ENCODE measurements at places on chromosomes 16 and 17.

GRCh38 chr17:50423553-50424159, 2.4 kb upstream of the ACSF2 start:
- DNase-seq, result peak; percentile 96

- DNase-seq, result no peak
Measured at GRCh38 chr17:30717291-30718098, 107.0 kb downstream of the CRLF3 start.

DNA sequence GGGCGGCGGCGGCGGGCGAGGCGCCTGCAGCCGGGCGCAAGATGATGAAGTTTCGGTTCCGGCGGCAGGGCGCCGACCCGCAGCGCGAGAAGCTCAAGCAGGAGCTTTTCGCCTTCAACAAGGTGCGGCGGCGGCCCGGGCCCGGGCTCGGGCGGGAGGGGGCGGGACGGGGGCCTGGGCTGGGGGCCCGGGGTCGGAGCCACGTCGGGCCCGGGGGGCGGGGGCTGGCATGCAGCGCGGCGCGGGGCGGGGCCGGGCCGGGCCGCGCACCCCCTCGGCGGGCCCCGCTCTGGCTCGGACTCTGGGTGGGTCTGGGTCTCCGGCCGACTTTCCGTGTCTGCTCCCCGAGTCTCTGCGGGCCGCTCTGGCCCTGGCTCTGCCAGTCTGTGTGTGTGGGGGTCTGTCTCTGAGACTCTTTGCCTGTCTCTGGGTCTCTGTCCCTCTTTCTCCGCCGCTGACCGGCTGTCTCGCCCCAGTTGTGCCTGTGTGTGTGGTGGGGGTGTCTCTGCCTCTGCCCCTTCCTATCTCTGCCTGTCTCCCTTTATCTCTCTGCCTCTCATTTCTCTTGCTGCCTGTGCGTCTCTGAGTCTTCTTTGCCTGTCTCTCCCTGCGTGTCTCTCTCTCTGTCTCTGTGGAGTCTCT, 328 bp downstream of the LLGL1 start:
- DNase-seq, result no peak

GRCh38 chr17:7308625-7309433, 1.4 kb downstream of the EIF5A start:
- DNase-seq, result peak; percentile 76

DNA sequence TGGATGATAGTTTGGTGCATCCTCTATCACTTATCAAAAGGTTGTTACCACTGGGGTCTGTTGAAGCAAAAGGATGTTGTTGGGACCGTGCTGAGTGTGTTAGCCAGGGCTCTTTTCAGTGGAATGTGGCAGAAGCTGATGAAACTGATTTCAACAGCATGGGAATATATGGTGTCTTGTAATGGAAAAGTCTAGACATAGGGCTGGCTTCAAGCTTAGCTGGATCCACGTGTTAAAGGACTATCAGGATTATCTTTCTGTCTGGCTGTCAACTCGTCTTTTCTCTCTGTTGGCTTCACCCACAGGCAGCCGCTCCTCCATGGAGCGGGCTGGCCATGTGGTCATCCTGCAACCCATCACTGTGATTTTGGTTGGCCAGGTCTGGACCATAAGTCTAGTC, 8.7 kb downstream of the SNX29 start:
- DNase-seq, result no peak

DNA sequence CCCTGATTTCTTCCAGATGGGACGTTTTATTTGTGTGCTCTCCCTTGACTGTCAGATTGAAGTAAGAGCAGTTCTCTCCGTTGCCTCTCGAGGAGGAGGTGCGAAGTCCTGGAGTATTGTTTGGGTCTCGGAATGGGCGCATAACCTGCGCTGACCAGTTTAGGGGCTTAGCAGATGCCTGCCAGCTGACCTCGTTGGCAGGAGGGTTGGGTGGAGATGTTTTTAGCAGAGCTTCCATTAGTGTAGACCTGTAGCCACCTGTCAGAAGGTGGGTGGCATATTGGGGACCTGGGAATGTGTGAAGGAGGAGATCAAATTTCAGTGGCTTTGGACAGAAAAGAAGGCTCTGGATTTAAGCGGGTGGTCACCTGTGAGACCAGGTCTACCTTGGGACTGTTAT, 3.6 kb downstream of the RASD1 start:
- no peak for DNase-seq

GRCh38 chr17:76207275-76208059, 32.8 kb downstream of the RNF157 start:
- no peak for DNase-seq

DNA sequence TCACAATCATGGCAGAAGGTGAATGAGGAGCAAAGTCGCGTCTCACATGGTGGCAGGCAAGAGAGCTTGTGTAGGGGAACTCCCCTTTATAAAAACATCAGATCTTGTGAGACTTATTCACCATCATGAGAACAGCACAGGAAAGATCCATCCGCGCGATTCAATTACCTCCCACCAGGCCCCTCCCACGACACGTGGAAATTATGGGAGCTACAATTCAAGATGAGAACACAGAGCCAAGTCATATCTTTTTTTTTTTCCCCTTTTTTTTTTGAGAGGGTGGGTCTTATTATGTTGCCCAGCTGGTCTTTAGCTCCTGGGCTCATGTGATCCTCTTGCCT, 60.0 kb downstream of the RPTOR start:
- DNase-seq, result no peak

- DNase-seq, result no peak
Measured at GRCh38 chr16:47888734-47889133, 267.1 kb downstream of the ABCC12 start.

GRCh38 chr17:30323895-30324319, 9.9 kb downstream of the TMIGD1 start:
- DNase-seq, result no peak

DNA sequence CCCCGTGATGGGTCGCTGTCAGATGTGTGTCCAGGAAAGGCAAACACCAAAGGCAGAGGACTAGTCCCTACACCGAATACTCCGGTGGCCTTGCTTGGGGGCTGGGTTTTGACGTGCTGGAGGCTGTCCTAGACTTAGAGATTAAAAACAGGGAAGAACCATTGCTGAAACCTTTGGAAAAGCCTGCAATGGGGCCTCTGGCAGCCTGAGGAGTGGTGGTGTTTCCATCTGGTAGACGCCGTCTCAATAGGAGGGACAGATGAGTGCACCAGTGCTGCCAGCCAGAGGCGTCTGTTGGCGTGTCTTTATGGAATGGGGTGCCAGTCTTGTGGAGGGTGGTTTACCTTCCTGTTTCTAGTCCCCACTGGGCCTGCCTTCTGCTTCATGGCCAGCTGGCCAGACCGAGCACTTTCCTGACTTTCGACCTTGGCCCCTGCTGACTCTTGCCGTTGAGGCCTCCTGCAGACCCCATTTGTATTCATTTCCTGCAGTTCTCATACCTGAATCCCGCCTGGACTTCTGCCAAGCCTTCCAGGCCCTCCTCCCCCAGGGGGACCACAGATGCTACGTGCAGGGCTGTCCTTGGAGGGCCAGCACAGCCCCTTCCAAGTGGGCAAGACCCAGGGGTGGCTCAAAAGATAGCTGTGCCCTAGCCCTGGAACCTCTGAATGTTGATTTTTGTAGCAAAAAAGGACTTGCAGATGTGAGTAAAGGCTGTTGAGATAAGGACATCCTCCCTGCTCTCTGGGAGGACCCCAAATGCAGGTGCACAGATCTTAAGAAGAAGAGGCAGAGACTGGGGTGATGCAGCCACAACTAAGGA, 1.9 kb upstream of the DNASE1 start:
- no peak for DNase-seq

DNA sequence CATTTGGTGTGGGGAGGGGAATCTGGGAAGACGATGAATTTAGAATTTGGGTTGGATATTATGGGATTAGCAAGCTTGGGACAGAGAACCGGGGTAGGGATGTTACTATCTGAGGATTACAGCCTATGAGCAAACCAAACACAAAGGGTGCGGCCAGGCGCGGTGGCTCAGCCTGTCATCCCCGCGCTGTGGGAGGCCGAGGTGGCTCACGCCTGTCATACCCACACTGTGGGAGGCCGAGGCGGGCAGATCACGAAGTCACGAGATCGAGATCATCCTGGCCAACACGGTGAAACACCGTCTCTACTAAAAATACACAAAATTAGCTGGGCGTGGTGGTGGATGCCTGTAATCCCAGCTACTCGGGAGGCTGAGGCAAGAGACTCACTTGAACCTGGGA, 60.9 kb downstream of the VPS53 start:
- DNase-seq, result no peak

DNA sequence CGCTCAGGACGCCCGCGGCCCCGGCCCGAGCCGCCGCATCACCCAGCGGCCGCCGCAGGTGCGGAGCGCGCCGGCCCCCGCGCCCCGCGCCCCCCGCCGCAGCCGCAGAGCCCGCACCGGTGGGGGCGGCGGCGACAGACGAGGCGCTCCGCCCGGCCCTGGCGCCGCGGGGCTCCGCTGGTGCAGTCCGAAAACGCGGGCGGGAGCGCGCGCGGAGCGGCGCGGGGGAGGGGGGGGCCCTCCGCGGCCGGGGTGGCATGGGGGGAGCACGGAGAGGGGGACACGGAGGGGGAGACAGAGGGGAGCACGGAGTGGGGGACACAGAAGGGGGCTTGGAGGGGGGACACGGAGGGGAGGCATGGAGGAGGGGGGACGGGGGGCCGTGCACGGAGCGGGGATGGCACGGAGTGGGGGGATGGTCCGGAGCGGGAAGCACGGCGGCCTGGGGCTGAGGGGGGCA, at the start of gene AATK:
Gene AATK, minus strand, starts transcription at position 189 of the 460 bp plus-strand sequence. CDS start 229 bp downstream, outside the sequence.
- no peak for DNase-seq

- no peak for DNase-seq
Measured at GRCh38 chr17:46143827-46144236, 49.4 kb downstream of the KANSL1 start.

GRCh38 chr16:969508-970385, 1.0 kb downstream of the LMF1 start:
- no peak for DNase-seq

- no peak for DNase-seq
Measured at GRCh38 chr17:69223809-69224208, 4.8 kb downstream of the ABCA10 start.

DNA sequence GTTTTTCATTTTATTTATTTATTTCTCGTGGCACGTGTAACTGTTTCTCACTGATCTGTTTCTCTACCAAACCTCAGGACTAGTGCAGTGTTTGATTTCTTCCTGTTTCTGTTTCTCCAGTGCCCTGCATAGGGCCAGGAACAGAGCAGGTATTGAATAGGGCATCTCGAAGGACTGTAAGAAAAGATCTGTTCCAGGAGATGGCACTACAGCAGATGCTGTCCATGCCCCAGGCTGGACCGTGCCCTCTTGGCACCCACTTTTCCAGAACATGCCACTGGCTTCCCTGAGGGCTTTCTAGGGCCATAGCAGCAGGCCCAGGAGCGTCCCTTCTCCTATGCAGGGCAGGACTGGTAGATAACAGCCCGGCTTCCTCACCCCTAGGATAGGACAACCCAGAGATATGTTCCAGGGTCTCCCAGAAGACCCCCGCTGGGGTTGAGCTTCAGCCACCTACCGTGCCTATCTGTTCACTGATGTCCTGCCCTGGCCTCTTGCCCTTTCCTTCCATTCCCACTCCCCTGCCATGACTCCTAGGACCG, 4.4 kb downstream of the SNX20 start:
- DNase-seq, result no peak
